Fibroblast of skin of scalp (primary cell): ENCODE measurements at places on chromosomes 6 and 20.
A peak's percentile ranks its signal among the peaks of the same experiment; 100 is the strongest.

GRCh38 chr6:152330961-152331360 lies 306.2 kb downstream of the SYNE1 start:
- DNase-seq = no peak

DNA sequence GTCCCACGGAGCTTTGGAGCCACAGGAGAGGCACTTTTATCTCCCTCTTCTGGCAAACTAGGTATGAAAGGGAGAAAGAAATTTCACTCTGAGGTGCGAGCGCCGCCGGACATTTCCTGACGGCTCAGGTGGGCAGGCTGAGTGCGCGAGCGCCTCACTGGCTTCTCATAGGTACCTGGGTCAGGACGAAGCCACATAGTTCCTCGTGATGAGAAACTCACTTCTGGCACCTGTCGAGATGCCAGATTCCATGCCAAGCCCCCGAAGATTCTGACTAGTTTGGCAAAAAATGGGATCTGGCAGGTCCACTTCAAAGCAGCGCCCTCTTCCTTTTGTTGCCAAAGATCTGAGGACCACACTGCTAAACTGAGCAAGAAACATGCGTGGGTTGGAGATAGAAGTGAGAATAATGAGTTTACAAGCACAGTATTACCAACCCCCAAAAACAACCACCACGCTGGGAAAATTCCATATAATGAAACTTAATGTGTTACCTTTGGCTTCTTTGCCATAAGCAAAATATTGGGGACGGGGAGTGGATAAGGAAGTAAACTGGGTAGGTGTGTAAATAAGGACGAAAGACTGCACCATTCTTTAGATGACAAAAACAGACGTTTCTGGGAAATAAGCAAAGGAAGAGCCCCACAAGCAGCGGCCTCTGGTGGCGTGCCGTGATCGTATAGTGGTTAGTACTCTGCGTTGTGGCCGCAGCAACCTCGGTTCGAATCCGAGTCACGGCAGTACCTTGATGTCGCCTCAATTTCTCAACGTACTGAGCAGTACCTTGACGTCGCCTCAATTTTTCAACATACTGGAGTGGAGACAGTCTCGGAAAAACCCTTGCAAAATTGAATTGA lies 89.8 kb upstream of the PRSS16 start:
- peak; percentile 76 for DNase-seq

GRCh38 chr6:40543146-40543545 lies 44.0 kb downstream of the LRFN2 start:
- no peak for DNase-seq

DNA sequence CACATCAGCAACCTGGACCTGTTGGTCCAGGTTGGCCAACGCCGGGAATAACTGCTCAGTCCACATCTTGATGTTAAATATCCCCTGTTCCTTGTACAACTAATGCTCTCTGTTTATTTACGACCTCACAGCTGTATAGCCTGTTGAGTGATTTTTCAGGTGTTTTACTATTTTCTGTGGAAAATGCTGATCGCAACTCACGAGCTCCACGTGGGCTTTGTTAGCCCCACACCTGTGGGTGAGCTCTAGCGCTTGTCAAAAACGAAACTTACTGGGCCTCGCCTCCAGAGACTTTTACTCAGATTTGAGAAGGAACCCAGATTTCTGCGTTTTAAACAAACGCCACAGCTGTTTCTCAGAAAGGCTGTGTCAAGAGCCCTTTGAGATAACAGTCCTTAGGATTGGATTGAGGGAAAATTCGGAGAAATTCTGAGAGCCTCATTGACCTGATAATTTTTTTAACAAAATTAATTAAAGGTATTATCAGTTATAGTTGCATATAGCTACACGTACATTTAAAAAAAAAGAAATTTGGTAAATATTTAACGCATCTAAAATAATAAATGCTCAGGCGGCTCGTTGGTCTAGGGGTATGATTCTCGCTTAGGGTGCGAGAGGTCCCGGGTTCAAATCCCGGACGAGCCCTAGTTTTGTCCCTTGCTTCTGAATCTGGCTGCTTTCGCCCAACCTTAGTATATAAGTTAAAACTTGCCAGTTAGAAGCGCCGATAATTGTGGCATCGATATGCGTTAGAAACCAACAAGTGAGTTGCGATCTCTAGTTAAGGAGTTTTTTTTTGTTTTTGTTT lies 16.7 kb downstream of the HMGN4 start:
- peak; percentile 86 for DNase-seq

GRCh38 chr6:87697581-87698546 lies 4.2 kb downstream of the AKIRIN2 start:
- DNase-seq = peak; percentile 95

DNA sequence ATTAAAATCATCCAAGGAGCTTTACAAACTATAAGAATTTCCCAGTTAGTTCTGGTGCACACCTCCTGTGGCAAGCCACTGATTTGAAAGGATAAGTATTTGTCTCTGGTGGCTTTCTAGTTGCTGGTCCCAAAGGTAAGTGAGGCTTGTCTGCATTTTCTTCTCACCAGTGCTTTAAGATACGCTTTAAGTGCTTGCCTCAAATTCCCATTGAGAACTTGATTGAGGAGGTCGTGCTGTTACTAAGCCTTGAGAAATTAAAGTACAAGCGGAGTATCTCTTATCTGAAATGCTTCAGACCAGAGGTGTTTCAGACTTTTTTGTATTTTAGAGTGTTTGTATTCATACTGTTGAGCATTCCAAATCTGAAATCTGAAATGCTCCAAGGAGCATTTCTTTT lies 29.9 kb upstream of the MYO6 start:
- no peak for DNase-seq

- DNase-seq = no peak
These were observed 230.6 kb downstream of the TMEM242 start for GRCh38 chr6:157092736-157093135.

DNA sequence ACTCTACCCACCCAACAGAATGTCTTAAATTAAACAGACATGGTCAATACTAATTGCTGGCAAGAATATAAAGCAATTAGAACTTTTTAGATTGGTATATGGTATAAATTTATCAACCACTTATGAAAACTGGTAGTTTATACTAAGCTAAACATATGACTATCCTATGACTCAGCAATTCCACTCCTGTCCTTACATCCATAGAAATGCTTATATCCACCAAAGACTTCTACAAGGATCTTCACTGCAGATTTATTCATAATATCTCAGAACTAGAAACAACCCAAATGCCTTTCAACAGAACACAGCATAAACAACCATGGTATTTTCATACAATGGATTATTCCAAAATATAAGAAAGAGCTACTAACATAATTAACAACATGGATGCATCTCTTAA lies 4.6 kb downstream of the ZNF184 start:
- DNase-seq = peak; percentile 6

DNA sequence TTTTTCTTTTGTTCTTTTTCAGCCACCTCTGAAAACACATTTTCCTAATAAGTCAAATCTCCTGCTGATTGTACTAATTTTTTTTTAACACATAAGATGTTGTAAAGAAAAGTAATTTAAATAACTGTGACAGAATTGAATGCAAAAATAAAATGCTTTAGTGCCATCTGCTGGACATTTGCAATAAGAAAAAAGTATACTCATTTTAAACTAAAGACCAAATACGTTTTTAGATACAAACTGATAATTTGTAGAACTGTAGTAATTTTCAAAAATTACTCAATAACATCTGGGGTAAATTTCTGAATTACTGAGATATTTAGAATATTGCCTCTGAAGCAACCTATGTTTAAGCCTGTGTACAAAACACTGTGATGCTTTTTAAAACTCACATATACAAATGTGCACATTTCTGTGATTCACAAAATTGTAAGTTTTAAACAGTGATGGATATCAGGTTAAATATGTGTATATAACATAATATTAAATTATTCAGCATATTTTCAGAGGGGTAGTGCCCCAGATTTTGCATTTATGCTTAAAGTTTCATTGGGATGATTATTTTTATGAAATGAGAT lies 198.7 kb downstream of the RIMS1 start:
- DNase-seq = peak; percentile 25

DNA sequence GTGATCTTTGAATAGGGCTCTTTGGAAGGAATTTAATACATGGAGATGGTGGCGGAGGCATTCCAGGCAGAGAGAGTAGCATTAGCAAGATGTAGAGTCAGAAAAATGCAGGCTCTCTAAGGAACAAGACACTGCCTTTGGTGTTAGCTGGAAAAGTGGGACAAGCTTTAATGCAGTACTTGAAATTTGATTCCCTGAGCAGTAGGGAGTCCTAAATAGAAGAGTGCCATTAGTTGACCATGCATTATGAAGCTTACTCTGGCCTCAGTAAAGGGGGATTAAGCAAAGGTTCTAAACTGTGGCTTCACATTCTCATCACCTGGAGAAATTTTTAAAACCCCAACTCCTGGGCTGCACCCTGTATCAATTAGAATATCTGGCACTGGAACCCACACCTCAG lies 494.8 kb upstream of the SOX4 start:
- no peak for DNase-seq

- DNase-seq = peak; percentile 18
These were observed 237.8 kb downstream of the SYNE1 start for GRCh38 chr6:152399399-152399798.

- DNase-seq = peak; percentile 97
These were observed 735.1 kb upstream of the MARCKS start for GRCh38 chr6:113122060-113122459.
